ENCODE measurements at places on chromosomes 3 and 15.
A peak's percentile ranks its signal among the peaks of the same experiment; 100 is the strongest.

DNA sequence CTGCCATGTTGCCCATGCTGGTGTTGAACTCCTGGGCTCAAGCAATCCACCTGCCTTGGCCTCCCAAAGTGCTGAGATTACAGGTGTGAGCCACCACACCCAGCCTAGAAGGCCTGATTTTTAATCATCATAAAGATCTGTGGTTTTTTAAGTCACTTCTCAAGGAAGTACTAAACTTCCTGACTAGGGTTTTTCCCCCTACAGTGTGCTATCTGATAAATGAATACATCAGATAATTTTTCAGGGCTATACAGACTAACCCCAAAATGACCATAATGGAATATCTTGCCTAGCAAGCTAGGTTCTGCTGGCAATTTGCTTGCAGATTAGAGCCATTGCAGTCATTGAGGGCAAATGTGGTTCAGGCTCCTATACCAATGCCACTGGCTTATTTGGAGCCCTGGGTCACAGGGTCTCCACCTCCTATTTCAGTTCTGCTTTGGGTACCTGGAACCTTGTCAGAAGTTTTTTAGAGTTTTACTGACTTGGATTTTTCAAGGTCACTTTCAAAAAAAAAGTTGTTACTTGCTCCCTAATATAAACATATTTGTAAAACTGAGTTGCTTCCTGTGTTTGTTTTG is 80.8 kb downstream of the SLC49A4 start:
- DNase-seq: no peak

- DNase-seq: no peak
Observed at GRCh38 chr3:135784557-135784956, 181.0 kb upstream of the PPP2R3A start.

- no peak for DNase-seq
Observed at GRCh38 chr3:141920701-141921100, 44.3 kb downstream of the ATP1B3 start.

- DNase-seq: no peak
Observed at GRCh38 chr3:131605916-131606315, 103.1 kb upstream of the MRPL3 start.

DNA sequence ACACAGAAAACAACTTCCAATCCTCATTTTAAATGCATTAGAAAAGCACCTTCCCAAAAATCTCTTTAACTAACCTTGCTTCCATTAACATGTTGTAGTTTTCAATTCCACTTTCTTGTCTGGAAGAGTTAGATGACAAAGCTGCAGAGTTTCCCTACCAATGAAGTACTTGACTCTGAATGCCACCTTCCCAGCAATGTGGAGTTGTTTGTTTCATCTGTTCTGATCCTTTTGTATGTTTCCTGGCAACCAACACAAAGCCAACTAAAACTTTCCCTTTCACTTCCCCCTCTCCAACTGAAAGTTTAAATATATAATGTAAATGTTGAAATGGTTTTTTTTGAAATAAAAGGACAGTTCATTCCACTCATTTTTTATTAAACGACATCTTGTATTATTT is at the start of gene WDR49:
Gene WDR49 (minus strand): TSS at position 183 of the 400 bp plus-strand sequence. CDS start 517 bp downstream, outside the sequence.
- DNase-seq: no peak

DNA sequence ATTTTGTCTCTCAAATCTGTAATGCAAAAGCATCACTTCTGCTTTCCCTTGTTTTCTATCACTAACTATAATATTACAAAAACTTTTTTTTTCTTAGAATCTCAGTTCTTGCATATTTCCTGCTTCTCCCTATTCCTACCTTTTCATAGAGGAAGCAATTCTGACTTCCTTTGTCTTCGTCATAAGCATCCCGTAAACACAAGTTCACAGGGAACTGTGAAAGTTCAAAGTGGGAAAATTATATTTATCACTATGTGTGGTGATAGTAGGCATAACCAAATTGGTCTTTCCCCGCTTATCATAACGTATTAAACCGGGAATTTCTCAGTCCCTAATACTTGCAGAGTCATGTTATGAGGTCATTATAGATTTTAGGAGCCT is 22.3 kb downstream of the CD200 start:
- no peak for DNase-seq

DNA sequence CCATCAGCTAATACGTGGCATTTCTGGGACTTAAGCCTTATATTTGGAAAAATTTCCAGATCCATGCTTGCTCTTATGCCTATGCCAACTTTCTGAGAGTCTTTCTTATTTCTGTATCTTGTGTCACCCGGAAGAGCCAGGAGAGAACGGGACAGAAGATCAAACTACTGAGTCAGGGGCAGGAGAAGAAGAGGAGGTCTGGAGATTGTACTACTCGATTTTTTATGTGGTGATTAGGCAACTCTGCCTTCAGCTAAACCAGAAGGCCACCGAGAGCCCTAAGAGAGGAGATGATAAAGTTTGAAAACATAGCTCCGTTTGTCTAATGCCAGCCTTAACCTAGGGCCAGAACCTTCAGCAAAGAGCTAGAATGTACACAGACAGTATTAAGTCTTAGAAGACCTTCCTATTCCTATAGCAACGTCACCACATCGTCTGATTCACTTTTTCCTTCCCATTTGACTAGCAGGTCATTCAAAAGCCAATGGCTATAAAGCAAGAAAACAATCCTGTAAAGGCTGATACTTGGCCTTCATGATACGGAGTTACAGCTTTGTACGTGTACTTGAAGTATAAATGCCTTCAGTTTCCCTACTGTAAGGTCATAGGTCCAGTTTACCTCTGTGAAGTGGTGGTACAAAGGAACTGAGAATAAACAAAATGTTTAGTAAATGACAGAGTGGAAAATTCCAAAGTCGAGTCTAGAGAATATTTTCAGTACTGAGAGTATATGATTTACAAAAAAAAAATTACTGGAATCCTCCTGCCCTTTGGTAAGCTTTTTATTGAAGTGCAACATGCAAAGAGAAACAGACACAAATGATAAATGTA is 96.1 kb upstream of the ICE2 start:
- DNase-seq: peak; percentile 81

DNA sequence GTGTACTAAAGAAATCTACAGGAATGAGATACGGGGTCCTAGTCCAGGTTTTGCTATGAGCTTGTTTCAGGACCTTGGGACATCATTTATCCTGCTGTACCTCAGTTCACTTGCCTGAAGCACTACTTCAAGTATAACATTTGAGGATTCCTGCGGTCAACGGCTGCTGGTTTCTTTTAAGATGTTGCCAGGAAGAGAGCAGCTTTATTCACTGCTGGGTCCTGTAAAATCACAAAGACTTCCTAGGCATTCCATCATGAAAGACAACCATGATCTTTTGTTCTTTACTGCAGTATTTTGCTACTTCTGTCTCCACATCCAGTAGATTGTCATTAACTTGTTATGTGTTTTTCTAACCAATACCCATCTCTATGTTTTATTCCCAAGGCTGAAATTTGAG is 61.0 kb upstream of the PYDC2 start:
- no peak for DNase-seq

DNA sequence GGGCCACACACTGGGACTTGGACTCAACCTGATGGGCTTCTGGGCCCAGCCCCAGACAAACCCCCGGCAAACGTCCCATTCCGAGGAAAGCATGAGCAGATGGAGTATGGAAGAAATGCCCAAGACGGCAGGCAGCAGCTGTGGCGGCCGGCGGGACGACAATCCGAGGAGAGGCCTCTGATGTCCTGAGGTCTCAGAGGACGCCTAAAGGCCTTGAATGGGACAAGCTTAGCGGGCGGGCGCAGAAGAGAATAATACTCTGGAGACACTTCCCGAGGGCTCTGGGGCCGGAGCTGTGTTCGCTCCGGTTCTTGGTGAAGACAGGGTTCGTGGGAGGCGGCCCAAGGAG is 482 bp upstream of the OGG1 start:
- no peak for DNase-seq

DNA sequence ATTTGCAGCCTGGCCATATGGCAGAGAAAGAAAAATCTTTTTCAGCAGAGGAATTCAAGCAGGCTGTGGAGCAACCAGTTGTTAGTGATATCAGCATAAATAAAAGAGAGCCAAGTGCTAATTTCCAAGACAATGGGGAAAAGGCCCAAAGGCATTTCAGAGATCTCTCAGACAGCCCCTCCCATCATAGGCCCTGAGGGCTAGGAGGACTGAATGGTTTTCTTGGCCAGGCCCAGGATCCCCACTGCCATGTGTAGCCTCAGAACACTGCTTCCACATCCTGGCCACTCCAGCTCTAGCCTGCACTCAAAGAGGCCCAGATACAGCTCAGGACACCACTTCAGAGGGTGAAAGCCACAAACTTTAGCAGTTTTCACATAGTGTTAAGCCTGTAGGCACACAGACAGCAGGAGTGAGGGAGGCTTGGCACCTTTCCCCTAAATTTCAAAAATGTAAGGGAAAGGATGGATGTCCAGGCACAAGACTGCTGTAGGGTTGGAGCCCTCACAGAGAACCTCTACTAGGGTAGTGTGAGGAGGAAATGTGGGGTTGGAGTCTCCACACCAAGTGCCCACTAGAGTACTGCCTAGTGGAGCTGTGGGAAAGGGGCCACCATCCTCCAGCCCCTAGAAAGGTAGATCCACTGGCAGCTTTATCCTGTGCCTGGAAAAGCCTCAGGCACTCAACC is 191.4 kb downstream of the TBL1XR1 start:
- DNase-seq: no peak

GRCh38 chr3:122021811-122022401 is at the start of gene ILDR1:
ILDR1 (minus strand) TSS chr3:122022247; CDS start chr3:122022077, 170 bp downstream.
- no peak for DNase-seq

DNA sequence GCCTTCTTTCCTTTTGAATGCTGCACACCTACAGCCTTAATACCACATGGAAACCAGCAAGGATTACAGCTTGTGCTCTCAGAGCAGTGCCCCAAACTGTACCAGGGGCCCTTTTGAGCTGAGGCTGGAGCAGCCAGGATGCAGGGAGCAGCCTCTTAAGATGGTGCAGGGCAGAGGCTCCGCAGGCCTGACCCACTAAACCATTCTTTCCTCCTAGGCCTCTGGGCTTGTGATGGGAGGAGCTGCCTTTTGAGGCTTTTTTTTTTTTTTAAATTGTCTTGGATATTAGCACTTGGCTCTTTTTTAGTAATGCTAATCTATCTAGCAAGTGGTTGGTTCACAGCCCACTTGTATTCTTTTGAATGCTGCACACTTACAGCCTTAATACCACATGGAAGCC is 37.7 kb downstream of the PFN2 start:
- no peak for DNase-seq
